ENCODE measurements at places on chromosomes 7 and 10.

- DNase-seq: no peak
Measured at GRCh38 chr10:86653379-86653778, 968 bp upstream of the OPN4 start.

GRCh38 chr10:61016630-61017029, 72.6 kb upstream of the RHOBTB1 start:
- no peak for DNase-seq

DNA sequence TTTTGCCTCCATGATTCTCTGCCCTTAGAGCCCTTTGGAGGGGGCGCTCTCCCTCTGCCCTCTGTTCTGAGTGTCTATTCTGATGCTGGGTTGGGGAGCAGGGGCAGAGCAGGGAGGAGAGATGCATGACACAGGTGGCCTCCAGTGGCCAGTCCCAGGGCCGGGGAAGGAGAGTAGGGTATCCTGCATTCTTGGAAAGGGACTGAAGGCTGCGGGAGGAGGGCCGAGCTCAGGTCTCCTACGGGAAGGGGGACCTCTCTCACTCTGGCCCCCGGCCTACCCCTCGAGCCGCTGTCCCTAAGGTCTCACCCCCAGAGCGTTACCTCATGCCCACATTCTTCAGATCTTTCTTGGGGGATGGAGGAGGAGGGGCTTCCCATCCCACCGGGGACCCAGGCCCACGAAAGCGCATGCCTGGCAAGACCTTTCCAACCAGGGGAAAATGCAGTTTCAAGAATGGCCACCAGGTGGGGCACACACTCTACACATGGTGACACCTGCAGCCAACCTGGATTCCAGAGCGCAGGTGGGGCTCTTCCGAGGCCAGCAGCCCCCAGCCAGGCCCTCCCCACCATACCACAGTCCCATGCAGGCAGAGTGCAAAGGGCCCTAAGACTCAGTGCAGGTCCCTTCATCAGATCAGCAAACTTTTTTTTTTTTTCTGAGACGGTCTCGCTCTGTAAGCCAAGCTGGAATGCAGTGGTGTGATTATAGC, 86.4 kb downstream of the MYL10 start:
- peak; percentile 55 for DNase-seq

- DNase-seq: no peak
Measured at GRCh38 chr7:97512441-97513207, 219.3 kb upstream of the TAC1 start.

DNA sequence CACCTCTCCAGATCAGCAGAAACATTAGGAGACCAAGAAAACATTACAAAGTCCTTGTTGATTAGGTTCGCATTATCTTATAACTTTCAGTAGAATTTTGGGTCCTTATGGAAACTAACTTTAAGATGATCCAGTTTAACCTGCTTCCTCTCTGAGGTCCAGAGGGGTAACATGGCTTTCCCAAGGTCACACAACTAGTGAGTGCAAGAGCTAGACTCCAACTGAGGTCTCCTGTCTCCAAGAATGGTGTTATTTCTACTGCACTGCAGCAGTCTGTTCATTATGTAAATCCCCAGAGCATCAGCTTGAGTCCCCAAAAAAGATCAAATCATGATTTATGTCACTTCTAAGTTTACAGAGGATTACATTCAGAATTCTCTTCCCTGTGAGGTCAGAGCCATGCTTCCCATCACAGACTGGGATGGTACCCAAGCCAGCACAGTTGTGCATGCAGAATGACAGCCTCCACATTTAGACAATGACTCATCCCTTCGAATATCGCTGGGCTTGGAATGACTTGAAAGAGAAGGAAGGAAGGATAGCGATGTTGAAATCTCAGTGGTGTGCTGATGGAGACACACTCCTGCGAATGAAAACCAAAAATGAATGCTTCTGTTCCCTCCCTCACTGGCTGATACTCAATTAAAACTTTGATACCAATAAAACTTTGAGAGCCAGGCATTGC, 163.1 kb upstream of the PLXNA4 start:
- peak; percentile 72 for DNase-seq

- DNase-seq: no peak
Measured at GRCh38 chr10:119135513-119135881, 30.0 kb downstream of the SFXN4 start.

GRCh38 chr7:1691096-1691495, 21.0 kb downstream of the ELFN1 start:
- no peak for DNase-seq

DNA sequence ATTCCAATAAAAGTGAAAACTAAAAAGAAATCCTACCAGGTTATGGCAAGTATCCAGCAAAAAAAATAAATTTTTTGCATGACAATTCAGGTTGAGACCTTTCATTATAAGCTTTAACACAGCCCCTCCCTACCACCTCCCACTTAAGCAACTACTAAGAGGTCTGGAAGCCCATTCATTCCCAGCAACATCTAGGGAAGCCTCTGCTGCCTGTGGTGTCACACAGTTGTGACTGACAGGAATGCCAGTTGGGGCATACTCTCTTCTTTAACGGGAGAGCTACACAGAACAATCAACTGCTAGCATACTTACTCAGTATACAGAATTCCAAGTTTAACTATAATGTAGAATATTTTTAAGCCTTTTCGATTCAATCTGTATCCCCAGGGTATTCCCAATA, 27.8 kb downstream of the ABI1 start:
- DNase-seq: no peak

DNA sequence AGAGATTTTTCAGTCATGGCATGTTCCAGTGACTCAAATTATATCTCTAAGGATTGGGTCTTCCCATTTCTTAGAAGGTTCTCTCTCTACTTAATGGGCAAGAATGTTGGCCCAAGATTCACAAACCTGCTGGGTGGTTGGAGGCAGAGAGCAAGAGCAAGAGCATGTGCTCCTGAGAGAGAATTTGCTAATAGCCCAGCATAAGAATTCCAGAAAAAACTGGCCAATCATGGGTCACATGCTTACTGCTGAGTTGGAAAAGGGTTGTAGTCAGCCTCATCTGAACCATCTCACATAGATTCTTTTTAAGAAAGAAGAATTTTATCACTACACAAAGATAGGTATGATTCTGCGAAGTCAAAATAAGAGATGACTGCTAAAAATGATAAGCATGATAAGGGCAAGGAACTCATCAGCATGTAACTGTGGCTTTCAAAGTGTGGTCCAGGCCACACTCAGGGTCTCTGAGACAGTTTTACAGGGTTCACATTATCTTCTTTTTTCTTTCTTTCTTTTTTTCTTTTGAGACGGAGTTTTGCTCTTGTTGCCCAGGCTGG, 8.2 kb upstream of the VCL start:
- DNase-seq: no peak

GRCh38 chr7:40717242-40717641, 582.4 kb downstream of the SUGCT start:
- peak; percentile 52 for DNase-seq

DNA sequence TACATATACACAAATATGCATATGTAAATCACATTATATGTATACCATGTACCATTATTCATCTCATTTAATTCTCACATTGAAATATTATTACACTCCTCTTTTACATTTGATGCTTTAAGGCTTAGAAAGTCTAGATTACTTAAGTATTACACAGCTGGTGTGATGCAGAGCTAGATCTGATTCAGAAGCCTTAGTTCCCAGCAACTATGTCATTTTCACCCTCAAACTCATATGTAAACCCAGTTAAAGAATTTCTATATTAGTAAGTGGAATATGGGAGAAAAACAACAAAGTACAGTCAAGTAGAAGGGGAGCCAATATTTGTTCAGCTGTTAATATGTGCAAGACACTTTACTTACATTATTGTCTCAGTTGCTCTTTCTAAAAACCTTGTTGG, 74.3 kb upstream of the CSTF2T start:
- no peak for DNase-seq

- DNase-seq: peak; percentile 28
Measured at GRCh38 chr7:47574482-47575329, 7.2 kb downstream of the TNS3 start.

DNA sequence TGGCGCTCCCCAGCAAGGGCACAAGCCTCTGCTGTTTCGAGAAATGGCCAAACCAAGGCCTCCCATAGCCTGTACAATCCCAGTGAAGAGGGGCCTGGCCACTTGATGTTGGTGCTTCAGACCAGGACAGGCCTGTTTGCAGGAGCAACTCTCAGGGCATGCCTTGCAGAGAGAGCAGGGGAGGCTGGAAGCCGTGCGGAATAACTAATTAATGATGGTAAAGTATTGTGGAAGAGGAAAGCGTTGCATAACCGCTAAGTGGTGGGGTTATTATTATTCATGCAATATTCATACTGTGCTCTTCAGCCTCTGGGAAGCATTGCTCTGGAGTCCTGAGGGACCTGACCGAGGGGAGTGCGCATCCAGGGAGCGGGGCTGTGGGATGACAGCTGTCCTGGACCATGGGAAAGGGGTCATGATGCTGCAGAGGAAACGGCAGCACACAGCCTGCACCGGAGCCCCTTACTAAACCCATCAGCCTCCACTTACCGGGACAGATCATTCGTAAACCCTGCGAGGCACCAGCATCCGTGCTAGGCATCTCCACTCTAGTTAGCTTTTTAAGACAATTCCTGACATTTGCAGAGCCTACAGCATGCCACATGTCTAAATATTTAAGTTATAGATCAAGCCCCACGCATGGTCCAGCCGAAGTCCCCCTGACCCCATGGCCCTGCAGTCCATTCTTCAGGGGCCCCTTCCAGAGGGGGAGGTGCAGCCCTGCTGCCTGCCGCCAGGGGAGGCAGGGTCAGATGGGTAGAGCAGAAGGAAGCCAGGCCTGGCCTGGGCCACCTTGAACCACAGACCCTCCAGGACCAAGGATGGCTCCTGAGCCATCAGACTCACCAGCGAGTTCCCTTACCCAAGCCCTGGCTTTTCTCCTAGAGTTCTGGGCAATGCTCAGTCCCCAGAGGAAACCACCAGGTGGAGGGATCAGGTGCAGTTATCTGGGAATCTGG, 11.6 kb downstream of the TMEM273 start:
- no peak for DNase-seq

DNA sequence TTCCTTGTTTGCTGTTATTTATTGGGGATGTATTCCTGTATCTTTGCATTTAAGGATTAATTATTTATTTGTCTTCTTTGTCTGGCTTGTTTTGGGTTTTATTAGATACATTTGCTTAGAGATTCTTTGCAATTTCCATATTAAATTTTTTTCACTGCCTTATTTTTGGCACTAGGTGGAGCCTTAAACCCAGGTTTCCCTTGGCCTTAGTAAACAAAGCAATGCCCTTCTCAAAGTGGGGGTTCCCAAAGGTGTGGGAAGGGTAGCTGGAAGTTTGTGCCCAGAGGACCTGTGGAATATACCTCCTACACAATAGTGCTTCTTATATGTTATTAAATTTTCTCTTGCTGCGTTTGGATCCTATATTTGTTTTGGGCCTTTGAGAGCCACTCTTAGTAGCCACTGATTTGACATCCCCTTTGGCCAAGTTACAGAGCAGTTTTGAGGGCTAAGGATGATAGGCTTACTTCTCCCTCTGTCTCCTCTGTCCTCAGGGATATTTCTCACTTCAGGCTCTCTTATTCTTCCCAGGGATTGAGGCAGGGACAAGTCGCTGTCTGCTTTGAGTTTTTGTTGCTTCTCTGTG, 162.3 kb downstream of the ITGB1 start:
- DNase-seq: peak; percentile 56

DNA sequence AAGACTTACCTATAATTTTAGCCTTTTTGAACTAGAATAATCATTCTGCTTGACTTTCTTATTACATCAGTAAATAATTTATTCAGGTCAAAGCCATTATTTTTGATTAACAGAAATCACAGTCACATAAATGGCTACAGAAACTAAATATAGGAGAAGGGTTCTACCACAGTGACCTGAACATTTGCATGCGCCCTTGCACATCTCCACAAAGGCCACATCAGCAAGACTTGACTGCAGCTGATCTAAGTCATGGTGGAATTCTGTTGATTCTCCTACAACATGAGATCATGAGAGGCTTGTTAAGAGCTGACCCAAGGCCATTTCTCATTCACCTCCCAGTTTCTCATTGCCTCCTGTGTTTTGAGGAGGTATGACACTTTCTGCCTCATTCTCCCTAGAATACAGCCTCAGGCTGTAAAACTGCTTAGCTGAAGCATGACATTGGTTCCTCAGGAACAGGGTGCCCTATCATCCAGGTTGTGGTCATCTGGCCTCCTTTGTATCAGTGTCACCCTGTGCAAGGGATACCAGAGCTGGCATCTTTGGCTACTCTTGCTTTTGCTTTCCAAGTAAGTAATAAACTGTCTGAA, 6.7 kb upstream of the IMMP2L start:
- DNase-seq: peak; percentile 0

DNA sequence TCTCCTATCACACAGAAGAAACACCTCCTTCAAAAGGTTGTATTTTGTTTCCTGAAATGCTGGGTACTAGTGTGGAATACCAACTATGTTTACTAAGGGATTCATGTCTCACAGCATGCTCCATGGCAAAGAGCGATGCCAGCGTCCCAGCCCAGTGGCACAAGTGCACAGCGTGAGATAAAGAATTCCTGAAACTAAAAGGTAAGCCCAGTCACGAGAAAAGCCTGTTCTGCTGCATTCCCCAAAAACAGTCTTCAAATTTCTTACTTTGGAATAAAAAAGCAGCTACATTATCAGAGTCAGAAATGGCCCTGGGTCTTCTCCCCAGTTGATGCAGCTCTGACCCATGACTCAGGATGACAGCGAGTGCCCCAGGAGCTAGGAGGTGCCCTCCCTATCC, 53.1 kb upstream of the DDC start:
- DNase-seq: no peak

DNA sequence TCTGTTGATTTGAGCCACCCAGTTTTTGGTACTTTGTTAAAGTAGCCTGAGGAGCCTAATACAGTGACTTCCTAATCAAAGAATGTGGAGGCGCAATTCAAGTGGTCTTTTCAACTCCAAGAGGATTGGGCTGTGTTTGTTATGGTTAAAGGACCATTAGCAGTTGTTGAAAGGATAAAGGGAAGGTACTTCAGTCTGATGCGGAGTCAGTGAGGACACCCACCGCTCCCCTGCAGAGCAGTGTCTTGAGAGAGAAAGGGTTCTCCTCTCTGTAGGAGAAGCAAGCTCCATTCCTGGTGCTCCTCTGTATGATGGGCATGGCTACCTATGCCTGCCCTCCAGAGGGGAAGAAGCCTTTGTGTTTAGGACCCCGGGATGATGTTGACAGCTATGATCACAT, 590.6 kb upstream of the C7orf33 start:
- no peak for DNase-seq
